Activated naive CD4-positive, alpha-beta T cell (primary cell): ENCODE measurements at places on chromosomes 16 and 17.

GRCh38 chr16:50311134-50311528 is 44.8 kb downstream of the ADCY7 start:
- no peak for DNase-seq

DNA sequence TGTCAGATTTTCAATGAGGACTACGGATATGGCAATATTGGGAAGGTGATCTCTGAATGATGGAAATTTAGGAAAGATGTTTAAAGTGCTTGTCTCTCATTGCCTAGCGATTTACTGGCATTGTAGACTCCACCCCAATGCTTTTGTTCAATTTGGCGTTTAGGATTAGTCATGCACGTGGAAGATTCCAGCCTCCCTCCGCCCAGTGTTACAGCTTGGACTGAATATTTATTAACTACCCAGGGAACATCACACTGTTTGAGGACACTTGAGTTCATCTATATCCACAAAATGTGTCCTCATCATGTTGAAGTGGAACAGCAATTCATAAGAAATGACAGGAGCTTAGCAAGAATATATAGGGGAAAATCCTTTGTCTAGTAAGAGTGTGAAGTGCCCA is 738.8 kb upstream of the RBFOX1 start:
- no peak for DNase-seq

DNA sequence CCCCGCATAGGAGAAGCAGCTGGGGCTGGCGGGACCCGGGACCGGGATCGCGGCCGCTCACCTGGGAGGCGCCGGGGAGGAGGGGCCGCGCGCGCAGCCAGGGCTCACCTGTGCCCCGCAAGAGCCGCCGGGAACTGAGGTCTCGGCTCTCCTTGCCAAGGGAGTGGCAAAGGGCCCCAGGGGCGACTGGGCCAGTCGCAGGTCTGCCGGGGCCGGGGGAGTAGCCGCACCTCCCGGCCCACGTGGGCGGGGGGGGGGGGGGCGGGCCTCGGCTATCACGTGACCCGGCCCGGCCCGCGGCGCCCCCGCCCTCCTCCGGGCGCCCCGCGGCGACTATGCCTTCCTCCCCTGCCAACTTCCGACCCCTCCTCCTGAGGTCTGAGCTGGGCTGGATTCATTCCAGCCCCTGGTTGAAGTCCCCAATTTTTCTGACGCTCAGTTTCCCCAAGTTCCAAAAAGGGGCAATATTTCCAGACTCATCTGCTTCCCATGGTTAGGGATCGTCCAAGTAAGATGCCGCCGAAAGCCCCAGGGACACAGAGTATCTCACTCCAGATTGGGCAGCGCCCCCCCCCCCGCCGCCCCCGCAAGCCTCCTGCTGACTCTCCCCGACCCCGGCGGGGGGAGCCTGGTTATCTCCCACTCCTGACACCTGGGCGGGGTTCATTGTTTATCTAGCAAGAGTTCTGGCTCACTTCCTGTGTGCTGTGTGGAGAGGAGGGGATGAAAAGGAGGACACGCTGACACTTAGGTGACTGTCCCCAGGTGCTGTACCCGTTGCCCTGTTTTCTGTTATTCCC is at the start of gene TMC6:
TMC6 (minus strand) TSS at position 205 of the 800 bp plus-strand sequence. CDS start 1,923 bp downstream, outside the sequence.
- no peak for DNase-seq

DNA sequence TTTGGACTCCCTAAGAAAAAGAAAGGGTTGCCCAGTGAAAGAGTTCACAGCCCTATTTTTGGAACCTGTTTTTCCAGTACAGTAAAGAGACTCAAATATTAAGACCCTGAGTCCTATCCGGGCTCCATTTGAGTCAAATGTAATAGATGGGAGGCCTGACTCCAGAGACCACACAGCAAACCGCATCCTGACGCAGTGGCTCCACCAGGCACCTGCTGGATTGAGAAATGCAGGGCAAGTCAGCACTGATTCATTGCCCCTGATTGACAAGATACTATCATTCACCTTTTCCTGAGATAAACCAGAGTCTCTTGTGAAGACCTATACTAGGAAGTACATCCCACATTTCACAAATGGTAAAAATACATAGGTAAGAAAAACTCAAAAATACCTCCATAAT is 715.7 kb upstream of the SOX9 start:
- DNase-seq = no peak

- DNase-seq = no peak
Observed at GRCh38 chr16:75392906-75393305, 40.4 kb downstream of the CFDP1 start.

GRCh38 chr17:62565817-62566216 is 61.7 kb upstream of the MRC2 start:
- no peak for DNase-seq
